Caki2 (cell line): ENCODE measurements at places on chromosomes 5 and 9.

DNA sequence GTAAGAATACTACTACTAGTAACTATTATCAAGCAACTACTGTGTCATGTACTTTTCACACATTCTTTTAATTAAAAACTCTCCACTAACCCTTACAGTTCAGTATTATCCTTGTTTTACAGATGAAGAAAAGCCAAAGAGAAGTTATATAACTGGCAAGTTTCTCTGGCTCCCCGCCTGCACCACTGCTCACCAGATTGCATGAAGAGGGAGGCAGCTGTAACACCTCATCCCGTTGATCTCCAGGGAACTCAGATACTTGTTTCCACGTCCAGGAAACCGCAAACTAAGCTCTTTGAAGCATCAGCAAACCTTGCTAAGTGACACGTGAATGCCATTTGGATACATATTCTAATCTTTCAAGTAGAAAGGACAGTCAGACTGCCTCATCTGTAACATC lies 70.3 kb downstream of the RIGI start:
- DNase-seq, result no peak

GRCh38 chr5:81719743-81720345 lies 31.1 kb downstream of the SSBP2 start:
- DNase-seq, result no peak

GRCh38 chr5:142202282-142202681 lies 93.7 kb downstream of the NDFIP1 start:
- no peak for DNase-seq

- DNase-seq, result no peak
Measured at GRCh38 chr5:14241141-14241540, 98.0 kb downstream of the TRIO start.

GRCh38 chr9:34154057-34154456 lies 24.8 kb upstream of the UBAP1 start:
- DNase-seq, result no peak

- DNase-seq, result peak; percentile 98
Measured at GRCh38 chr5:140564196-140565023, at the start of the genes APBB3 and SLC35A4. TSS of gene APBB3 (minus strand) at chr5:140564598. CDS start at chr5:140564245, 353 bp downstream. TSS of gene SLC35A4 (plus strand) at chr5:140564828. CDS start at chr5:140567170, 2,342 bp downstream.
